ENCODE measurements at places on chromosomes 6 and 20.
A peak's percentile ranks its signal among the peaks of the same experiment; 100 is the strongest.

GRCh38 chr20:59745716-59746115 lies 141.4 kb downstream of the PHACTR3 start:
- no peak for DNase-seq

DNA sequence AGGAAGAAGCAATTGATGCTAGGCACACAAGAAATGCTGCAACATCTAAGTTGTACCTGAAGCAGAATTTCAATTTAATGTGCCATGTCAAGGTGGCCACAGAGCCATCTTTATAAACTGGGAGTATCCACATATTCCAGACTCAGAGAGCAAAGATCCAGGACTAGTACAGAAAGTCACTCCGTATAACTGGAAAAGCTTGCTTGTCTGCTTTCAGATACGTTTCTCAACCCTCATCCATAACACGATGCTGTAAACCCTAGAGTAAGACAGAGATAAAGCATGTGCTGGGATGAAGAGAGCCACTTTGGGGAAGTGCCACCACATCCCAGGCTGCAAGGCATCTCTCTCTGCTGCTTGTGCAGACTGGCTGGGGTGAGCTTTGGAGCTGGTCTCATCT lies 134.7 kb downstream of the PACRG start:
- no peak for DNase-seq

DNA sequence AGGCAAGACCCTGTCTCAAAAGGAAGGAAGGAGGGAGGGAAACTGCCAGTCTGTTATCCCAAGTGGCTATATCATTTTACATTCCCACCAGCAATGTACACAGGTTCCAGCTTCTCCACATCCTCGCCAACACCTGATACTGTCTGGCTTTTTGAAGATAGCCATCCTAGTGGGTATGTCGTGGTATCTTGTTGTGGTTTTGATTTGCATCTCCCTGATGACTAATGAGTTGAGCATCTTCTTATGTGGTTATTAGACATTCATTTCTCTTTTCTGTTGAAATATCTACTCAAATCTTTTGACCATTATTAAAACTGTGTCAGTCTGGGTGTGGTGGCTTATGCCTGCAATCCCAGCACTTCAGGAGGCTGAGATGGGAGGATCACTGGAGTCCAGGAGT lies 47.9 kb upstream of the ARID1B start:
- DNase-seq: no peak

DNA sequence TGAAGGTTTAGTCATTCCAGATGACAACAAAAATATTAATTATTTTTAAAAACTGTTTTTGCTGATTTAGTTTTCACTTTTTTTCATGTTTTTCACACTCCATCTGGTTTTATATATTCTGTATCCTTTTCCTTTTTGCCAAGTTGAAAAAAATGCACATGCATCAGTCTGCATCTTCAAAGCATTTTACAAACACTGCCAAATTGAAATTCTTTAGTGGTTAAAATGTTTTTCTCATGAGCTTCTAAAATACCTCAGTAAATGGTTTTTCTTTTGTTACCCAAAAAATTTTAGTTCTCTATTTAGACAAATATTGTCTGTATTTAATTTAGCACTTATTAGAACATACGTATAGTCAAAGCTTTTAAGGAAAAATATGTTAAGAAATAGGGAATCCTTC lies 386.9 kb upstream of the HSF2 start:
- no peak for DNase-seq

GRCh38 chr20:44019638-44020335 lies 105.1 kb downstream of the TOX2 start:
- DNase-seq: no peak

GRCh38 chr6:117564681-117565080 lies 37.6 kb downstream of the GOPC start:
- DNase-seq: no peak

- DNase-seq: no peak
Observed at GRCh38 chr6:47529734-47530133, 52.1 kb downstream of the CD2AP start.

- DNase-seq: no peak
Observed at GRCh38 chr6:67433124-67433523, 1202.0 kb upstream of the ADGRB3 start.

DNA sequence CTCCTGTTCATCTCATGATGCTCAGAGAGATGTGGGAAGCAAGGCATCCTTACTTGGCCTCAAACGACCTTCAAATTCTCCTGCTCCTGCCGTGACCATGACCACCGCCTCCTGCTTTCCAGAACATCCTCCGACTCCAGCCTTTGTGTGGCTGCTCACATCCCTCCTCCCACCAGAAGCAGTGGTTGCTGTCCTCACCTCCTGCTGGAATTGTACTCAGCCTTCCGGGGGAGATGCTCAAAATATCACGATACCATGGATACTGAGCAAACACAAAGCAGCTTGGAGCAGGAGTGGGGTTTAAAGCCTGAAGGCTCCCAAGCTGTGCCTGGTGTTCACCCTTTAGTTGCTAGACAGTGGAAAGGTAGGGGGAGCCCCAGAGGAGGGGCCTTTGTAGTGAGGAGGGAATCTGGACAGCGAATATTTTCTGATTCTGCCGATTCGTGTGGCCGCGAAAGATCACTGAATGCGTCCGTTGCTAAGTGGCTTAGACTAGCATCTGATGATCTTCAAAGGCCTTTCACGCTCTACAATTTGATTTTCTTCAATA lies 9.3 kb upstream of the DUSP22 start:
- no peak for DNase-seq

DNA sequence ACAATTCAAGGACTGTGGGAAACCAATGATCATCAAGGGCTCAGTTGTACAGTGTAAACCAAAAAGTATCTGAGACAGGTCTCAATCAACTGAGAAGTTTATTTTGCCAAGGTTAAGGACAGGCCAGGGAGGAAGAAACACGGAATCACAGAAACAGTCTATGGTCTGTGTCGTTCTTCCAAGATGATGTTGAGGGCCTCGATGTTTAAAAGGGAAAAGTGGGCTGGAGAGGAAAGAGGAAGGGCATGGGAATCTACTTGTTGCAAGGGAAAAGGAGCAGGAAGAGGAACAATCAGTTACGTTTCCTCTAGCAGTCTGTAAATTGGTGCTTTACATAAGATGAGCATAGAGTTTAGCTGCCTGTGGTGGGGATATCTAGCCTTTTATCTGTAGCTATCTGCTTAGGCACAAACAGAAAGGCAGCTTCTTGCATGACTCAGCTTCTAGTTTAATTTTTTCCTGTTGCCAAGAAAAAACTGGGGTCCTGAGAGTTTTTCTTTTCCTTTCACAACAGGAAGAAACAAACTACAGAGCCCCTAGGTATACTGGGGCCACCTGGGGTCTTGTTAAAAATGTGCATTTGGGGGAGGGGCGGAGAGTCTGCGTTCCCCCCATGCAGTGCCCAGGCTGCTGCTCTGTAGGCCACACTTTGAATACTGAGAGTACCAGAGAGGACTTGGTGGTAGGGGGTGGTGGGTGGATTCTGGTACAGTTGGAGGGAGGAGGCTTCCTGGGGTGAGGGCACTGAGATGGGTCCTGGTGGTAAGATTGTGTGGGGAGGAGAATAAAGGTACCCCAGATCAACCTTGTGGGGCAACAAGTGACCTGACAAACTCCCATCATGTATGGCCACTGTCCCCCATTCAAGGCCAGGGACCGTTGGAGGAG lies 35.3 kb upstream of the EZR start:
- DNase-seq: no peak

DNA sequence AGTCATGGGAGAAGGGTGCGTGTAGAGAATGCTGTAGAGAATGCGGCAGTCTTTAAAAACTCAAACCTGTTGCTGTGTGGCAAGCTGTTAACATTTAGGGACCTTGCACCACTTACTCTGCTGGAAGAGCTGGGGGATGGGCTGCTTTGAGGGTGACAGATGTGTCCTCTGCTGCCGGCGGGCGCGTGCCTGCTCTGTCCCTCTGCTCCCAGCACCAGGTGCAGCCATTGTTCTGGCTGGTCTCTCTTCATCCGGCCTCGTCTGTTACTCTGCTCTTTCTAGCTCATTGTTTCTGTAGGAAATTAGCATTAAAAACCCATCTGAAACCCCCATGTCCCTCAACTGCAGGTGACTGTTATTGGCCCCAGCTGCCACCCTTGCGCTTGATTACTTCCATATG lies 78.5 kb downstream of the CBFA2T2 start:
- no peak for DNase-seq

DNA sequence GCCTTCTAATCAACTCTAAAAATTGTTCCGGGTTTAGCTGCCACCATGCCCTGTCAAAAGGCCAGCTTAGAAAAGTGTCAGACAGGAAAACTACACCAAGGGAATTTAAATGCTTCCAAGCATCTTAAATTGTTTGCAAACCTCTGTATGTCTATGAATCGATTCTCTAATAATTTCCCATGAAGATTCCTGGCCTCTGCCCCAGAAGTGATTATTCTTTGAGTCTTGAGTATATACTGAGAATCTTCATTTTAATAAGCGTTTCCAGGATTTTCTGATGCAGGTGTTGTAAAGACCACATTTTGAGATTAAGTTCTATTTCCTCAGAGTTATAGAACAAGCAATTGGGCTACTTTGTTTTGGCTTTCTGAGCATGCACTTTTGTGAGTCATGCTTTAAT lies 471.8 kb upstream of the JAG1 start:
- DNase-seq: no peak

- DNase-seq: no peak
Observed at GRCh38 chr6:101429270-101429669, 35.8 kb downstream of the GRIK2 start.

- DNase-seq: no peak
Observed at GRCh38 chr6:106557837-106558236, 71.5 kb downstream of the RTN4IP1 start.

GRCh38 chr6:11814106-11814505 lies 35.5 kb upstream of the ADTRP start:
- DNase-seq: no peak

GRCh38 chr20:59605601-59606364 lies 1.4 kb downstream of the PHACTR3 start:
- DNase-seq: no peak

- DNase-seq: no peak
Observed at GRCh38 chr20:9331707-9332435, 182.5 kb upstream of the LAMP5 start.

DNA sequence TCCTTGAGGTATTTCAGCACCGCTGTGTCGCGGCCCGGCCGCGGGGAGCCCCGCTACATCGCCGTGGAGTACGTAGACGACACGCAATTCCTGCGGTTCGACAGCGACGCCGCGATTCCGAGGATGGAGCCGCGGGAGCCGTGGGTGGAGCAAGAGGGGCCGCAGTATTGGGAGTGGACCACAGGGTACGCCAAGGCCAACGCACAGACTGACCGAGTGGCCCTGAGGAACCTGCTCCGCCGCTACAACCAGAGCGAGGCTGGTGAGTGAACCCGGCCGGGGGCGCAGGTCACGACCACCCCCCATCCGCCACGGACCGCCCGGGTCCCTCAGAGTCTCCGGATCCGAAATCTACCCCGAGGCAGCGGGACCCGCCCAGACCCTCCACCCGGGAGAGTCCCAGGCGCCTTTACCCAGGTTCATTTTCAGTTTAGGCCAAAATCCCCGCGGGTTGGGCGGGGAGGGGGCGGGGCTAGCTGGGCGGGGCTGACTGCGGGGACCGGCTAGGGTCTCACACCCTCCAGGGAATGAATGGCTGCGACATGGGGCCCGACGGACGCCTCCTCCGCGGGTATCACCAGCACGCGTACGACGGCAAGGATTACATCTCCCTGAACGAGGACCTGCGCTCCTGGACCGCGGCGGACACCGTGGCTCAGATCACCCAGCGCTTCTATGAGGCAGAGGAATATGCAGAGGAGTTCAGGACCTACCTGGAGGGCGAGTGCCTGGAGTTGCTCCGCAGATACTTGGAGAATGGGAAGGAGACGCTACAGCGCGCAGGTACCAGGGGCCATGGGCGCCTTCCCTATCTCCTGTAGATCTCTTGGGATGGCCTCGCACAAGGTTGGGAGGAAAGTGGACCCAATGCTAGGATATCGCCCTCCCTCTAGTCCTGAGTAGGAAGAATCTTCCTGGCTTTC lies 693 bp downstream of the HLA-F start:
- peak; percentile 57 for DNase-seq

DNA sequence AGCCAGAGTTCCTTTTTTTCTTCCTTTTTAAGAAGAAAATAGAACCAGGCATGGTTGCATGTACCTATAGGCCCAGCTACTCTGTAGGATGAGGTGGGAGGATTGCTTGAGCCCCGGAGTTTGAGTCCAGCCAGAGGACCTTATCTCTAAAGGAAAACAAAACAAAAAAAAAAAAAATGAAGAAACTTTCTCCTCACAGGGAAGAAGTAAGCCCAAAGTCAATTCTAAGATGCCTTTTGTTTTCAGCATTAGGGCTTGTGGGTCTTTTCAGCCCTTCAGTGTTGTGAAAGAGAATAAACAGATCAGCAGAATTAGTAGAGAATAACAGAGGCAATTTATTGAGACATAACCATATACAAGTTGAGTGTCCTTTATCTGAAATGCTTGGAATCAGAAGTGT lies 26.8 kb downstream of the ZNF451 start:
- DNase-seq: no peak

DNA sequence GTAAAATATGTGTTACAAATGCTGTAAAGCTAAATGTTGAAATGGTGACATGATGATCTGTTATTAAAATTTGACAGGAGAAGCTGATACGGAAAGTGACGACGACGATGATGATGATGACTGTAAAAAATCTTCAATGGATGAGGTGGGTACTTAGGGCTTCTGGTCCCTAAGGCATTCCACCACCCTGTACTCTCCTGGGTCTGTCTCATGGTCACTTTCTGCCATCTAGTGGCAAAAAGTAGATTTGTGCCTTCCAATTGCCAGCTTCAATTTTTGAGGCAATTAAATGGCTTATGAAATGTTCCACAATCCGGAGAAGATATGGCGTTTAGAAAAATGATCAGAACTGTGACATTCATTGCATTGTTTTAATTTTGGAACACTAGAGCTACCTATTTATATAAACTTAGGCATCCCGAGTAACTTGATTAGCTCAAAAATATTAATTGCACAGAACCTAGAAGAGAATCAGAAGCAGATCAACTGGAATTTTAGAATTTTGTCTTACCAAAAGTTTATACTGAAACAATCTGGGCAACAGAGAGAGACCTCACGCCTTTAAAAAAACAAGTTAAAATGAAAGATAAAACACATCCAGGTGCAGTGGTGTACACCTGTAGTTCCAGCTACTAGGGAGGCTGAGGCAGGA lies 346.5 kb upstream of the PLCB4 start:
- DNase-seq: no peak

DNA sequence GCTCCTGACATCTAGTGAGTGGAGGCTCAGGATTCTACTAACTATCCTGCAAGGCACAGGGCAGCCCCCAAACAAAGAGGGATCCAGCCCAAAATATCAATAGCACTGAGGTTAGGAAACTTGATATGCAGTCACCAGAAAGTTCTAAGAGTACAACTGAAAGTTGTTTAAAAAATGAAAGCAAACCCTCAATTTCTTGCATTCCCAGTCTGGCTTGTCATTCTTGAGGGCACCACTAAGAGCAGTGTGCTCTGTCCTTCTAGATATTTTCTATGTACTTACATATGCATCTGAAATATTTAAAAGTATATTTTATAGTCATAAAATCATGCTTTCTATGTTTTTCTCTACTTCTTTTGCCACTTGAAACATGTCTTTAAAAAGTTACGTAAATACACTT lies 35.9 kb downstream of the CST8 start:
- DNase-seq: no peak

DNA sequence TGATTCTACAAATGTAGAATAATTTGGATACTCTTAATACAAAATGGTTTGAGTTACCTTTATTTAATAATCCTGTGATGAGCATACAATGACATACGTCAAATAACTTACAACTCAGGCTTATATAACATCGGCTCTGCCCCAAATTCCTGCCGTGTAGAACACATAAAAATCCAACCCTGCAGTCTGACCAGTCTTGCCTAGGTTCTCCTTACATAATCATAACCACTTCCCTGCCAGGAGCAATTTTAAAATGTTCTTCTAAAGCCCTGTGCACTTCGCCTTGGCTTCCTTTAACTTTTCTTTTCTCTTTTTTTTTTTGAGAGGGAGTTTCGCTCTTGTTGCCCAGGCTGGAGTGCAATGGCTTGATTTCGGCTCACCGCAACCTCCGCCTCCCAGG lies 16.2 kb upstream of the IER3 start:
- no peak for DNase-seq

All from stimulated activated CD8-positive, alpha-beta memory T cell treated with anti-CD3 and anti-CD28 coated beads, Interleukin-7, amount 100 ng/mL, for 1 hour (primary cell).